ENCODE measurements at places on chromosomes 4 and X.
A peak's percentile ranks its signal among the peaks of the same experiment; 100 is the strongest.

GRCh38 chr4:51890760-51891159 lies 47.8 kb downstream of the DCUN1D4 start:
- DNase-seq = no peak

- no peak for DNase-seq
Observed at GRCh38 chr4:3657902-3658529, 108.2 kb upstream of the ADRA2C start.

GRCh38 chrX:134173541-134174272 lies 63.3 kb upstream of the CCDC160 start:
- no peak for DNase-seq

DNA sequence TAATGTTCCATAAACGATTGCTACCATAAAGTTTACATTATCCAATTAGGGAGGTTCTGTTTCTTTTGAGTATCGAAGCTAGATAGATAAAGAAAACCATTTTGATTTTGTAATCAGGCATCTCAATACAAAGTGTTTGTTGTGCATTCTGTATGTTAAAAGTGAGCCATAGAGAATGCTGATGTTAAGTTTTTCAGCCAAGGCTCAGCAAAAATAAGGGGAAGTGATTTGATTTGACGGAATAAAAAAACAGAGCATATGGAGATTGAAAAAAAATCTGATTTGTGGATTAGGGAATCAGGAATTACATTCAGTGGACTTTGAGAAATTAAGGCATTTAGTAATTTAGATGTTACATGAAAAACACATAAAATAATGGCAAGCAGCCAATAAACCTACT lies 314.8 kb downstream of the PPP3CA start:
- DNase-seq = no peak

DNA sequence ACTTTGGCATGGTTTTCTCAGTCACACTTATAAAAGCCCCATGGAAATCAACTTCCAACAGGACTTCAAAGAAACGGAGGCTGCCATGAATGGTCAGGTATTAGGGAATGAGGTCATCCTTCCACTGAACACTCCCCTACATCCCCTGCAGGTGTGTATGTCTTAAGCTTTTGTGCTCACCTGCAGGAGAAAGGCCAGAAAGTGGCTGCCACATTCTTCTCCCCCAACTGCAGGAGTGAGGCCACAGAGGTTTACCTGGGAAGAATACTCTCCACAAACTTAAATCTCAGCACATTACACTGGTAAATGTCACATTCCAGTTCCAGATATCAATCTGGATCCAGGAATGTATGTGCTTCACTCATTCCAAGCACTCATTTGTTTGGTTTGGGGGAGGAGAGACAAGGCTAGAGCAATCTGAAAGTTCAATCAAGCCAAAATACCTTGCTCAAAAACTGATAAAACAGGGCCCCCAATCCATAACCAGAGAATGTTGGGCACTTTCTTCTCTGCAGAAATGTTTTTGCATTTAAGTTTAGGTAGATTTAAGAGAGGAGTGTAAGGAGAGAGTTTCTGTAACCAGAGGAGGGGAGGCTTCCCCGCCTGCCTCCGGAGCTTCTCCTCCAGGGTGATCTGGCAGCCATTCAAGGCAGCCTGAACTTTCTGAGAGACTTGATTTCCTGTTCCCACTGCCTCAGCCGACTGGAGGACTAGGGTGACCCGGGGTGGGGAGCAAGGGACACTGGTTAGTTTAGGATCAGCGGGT lies 15.4 kb downstream of the FAM9C start:
- DNase-seq = no peak

- no peak for DNase-seq
Observed at GRCh38 chr4:137644201-137644600, 111.9 kb upstream of the PCDH18 start.

DNA sequence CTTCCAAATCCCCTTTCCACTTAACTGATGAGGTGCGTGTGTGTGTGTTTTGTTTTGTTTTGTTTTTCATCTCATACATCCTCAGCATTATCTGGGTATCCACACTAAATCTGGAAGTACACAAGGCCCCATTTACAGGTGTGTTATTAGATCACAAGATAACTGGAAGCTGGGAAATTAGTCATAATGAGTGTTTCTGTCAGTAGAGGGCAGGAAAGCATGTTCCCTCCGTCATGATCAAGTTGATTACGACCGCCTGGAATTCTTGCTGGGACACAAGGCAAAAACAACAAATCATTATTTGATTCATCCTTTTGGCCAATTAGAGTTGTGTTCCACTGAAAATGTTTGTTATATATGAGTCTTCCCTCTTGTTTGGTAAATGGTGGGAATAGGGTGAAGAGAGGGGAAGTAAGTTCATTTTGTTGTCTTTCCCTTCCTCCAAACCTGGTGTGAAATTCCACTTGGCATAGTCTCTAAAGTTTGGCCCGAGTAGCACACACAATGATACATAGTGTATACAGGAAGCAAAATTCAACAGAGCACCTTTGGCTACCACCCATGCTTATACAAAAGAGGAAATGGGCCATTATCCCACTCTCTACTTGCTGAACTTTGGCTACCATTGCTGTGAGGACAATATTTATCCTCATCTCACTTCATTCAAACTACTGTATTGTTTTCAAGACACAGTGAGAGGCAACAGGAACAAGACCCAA lies 33.3 kb upstream of the TLL1 start:
- no peak for DNase-seq

- no peak for DNase-seq
Observed at GRCh38 chr4:161813889-161814288, 349.9 kb downstream of the FSTL5 start.

DNA sequence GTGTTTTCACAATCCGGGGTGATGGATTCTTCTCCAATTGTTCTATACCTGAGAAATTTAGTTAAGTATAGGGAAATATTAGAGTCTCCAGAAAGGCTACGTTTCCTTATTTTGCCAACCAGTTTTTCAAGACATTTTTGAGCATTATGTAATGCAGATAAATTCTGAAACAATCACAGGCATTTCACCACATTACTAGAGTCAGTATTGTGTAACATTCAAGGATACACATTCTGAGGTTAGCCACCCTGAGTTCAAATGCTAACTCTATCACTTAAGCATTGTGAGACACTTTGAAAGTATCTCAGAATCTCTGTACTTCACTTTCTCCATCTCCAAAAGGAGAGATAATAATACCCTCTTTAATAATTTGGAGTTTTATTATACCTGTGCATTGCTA lies 10.6 kb downstream of the SULT1B1 start:
- DNase-seq = no peak

GRCh38 chrX:131630534-131630933 lies 86.7 kb downstream of the OR13H1 start:
- DNase-seq = no peak

- DNase-seq = no peak
Observed at GRCh38 chr4:6509587-6509986, 37.2 kb upstream of the PPP2R2C start.

- DNase-seq = no peak
Observed at GRCh38 chr4:181006499-181007260, 1236.5 kb upstream of the TENM3 start.

- DNase-seq = no peak
Observed at GRCh38 chr4:183374950-183375555, 52.8 kb upstream of the CLDN24 start.

- DNase-seq = no peak
Observed at GRCh38 chr4:140090215-140090731, 63.7 kb downstream of the MAML3 start.

- DNase-seq = peak; percentile 16
Observed at GRCh38 chrX:57286507-57287251, at the start of gene FAAH2. Gene FAAH2 (plus strand): TSS chrX:57286706. CDS start chrX:57286826, 120 bp downstream.

DNA sequence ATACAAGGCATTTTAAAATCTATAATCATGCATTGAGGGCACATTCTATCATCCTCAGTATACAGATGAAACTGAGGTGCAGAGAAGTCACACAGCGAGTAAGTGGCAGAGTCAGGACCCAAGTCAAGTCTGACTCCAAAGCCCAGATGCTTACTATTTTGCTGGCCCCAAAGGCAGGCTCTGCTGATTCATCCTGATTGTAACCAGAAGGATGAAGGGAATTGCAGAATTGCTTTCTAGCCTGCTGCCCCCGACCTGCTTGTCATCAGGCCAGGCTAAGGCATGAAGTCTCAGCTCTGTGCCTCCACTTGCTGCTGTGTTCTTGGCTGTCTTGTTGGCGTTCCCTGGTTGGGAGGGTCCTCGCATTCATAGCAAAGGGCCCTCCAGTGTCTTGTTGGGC lies 62.7 kb downstream of the SLC9A6 start:
- DNase-seq = no peak

DNA sequence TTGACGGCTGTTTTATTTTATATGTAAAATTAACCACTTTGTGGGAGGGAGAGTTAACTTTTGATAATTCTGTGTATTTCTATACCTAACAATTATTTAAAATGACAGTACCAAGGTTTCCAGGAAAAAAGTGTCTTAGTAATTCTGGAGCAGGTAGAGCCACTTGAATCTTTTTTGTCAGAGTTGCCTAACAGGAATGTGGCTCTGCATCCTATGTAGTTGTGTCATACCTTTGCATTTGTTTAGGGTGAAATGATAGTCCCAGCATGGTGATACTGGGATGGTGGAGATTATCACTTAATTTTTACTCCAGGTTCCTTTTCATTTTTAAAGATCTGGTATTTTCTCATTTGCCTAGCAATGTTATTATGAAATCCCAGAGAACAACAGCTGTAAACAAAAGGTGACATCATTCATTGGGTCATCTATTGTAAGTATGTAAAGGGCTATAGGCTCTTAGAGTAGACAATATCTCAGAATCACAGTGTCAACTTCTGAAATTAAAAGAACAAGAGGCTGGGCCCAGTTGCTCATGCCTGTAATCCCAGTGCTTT lies 9.6 kb downstream of the SGMS2 start:
- DNase-seq = no peak

GRCh38 chr4:67785528-67785927 lies 31.3 kb upstream of the GNRHR start:
- DNase-seq = no peak

GRCh38 chr4:2852481-2852921 lies 8.9 kb downstream of the ADD1 start:
- no peak for DNase-seq

DNA sequence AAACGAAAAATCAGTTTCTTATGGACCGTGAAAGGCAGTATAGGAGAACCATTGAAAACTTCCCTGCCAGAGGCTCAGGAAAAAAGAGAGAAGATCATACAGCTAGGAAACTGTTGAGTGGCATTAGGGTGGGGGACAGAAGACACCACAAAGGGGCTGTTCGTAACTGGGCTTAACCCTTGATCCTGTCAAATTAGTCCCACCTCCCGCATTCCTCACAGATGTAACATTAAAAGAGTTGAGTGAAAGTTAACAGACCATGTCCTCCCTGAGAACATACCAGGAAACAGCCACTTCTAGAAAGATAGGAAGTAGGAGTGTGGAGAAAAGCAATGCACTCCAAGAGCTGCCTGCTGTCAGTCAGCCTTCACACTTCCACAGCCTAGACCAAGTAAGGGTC lies 8.7 kb downstream of the SHROOM4 start:
- no peak for DNase-seq

DNA sequence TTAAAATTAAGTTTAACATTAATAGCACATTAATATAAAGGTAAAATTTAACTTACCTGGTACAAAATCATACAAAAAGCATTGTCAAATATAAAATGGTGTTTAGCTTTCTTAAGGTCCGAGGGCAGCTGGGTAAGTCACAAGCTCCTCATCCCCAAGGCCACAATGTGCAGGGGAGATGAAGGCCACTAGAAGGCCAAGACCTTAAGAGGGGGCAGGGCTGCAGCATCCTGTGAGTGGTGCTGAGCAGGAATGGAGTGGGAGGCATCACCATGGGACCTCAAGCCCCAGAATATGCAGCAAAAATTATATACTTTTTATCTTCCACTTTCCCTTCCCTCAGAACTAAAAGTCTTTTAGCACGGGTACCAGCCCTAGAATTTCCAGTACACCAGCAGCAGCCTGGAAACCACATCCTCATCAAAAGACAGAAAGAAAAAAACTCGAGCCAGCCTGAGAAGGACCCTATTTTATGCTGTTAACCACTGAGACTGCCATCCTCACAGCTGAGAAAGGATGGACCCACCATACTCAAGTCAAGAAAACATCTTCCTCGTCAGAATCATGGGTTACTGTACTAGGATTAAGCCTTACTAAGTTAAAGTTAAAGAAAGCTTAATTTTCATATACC lies 13.0 kb upstream of the RHOXF2 start:
- no peak for DNase-seq

- DNase-seq = no peak
Observed at GRCh38 chr4:78706302-78706701, 69.8 kb upstream of the BMP2K start.

DNA sequence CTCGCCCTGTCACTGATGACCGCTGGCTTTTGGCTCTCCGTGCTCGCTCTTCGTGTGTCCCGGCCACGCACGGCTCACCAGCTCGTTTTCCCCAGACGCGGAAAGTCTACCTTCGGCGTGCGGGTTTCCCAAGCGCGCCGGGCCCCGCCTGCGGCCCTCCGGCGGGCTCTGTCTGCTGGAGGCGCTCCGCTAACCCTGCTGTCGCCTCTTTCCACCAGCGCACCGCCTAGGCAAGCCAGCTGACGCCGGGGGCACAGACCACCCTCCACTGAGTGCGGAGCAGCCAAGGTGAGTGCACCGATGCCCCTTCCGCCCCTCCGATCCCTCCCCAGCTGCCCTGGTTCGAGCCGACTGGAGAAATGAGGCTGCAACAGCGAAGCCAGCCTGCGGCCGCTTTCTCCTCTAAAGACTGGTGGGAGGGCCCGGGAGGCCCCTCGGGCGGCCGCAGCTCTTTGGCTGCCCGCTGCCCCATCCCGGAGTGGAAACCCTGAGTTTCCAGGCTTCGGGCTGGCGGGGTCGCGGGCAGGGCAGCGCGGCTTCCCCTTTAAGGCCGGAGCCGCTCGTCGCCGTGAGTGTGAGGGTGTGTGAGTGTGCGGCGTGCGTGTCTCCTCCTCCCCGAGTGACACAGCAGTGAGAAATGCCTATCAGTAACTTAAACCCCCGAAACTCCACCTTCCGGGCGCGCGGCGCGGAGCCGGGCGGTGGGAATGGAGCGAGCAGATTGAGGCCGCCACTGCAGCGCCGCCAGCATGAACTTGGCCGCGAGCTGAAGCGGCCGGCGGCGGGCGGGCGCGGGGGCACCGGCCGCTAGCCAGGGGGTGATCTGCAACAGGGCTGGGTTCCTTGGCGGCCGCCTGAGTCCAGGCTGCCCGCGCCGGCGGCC lies at the start of gene MAMLD1:
Gene MAMLD1, plus strand, starts transcription at position 719 of the 883 bp plus-strand sequence. CDS start 82,200 bp downstream, outside the sequence.
- DNase-seq = peak; percentile 40

GRCh38 chrX:134658760-134659023 lies 421 bp upstream of the PLAC1 start:
- DNase-seq = no peak

- no peak for DNase-seq
Observed at GRCh38 chrX:15739886-15740285, 1.8 kb downstream of the CA5B start.

GRCh38 chr4:81604683-81605218 lies 133.0 kb upstream of the RASGEF1B start:
- no peak for DNase-seq

DNA sequence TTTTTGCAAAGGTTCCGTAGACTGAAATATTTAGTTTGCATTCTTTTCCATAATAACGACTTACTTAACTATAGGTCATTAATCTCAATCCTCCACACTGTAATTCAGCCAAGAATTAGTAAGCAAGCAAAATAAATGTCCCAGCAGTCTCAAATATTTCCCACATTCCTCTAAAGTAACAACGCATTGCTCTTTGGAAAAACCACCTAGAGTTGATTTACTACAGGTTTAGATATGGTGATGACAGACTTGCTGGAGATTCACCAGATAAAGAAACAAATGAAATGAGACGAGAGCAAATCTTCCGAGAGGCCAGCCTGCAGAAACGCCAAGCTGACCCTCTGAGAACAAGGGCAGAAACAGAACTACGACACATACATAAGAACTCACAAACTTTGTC lies 28.9 kb downstream of the TENM3 start:
- DNase-seq = no peak

Measured in stimulated activated CD8-positive, alpha-beta memory T cell treated with anti-CD3 and anti-CD28 coated beads, Interleukin-15, amount 100 ng/mL, for 48 hours (primary cell).